ENCODE measurements at places on chromosomes 1 and 21.
A peak's percentile ranks its signal among the peaks of the same experiment; 100 is the strongest.

GRCh38 chr1:30588311-30589073 lies 134.9 kb downstream of the MATN1 start:
- DNase-seq: no peak

GRCh38 chr1:85718678-85719340 lies 10.6 kb upstream of the ZNHIT6 start:
- DNase-seq: no peak

DNA sequence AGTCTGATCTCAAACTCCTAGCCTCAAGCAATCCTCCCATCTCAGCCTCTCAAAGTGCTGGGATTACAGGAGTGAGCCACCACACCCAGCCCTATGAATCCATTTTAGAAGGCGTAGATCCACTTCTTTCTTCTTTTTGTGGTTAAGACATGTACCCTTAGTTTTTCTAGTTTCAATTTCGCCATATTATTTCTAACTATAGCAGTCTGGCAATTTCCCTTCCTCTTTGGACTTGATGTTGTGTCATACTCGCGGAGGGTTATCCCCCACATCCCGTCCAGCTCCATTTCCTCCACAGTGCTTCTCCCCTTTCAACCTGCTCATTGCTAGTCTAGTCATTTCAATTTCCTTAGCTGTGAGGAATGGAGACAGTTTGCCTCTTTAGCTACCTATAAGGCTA lies 5.2 kb upstream of the LRRC8D start:
- no peak for DNase-seq

GRCh38 chr1:43205671-43206070 lies 33.5 kb downstream of the CFAP57 start:
- no peak for DNase-seq

DNA sequence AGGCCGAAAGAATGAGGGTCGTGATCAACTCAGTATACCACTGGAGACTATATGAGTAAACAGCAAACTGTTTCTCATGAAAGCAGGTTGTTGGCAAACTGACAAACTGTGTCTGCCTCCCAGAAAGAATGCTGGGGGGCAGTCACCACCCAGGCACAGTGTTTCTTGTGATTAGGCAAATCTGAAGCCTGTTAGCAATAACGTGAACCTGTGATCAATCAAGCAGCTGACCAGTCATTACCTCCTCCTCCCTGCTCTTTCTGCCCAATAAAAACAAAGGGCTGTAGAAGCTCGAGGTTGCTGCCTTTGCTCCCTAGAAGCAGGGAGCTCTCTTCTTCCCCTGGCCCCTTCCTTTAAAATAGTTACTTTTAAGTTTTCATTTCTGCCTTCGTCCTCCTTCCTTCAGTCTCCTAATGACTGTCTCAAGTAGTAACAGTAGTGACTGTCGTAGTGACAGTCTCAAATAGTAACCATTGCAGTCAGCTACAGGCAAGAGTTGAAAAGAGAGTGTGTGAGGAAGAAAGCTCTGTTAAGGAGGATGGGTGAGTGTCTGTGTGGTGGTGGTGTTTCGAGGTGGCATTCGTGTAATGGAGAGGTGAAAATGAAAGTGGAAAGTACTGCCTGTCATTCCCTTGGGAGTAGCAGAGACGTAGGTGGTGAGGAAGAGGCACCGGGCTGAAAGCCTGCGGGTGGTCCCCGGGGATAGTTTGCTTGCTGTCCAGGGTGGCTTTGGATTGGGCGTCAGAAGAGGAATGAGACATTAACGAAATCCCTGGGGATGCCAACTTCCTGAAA lies 14.5 kb downstream of the HHAT start:
- no peak for DNase-seq

GRCh38 chr1:219391297-219391696 lies 217.6 kb downstream of the LYPLAL1 start:
- no peak for DNase-seq

- no peak for DNase-seq
Measured at GRCh38 chr1:169288011-169288414, 79.6 kb downstream of the NME7 start.

DNA sequence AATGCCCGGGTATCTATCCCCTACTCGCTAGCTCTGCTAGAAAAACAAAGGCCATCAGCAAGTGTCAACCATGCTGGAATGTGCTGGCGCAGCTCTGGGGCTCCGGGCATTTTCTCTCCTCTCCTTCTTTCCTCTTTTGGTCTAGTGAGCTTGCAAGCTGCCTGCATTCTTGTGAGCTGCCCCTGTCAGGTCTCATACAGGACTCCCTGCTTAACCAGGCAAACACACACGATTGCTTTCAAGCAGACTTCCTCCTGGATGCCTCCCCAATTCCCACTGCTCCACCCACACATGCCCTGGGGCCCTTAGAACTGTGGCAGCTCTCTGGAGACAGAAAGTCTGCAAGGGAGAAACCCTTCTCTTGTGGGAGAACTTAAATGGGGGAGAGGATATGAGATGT lies 35.7 kb upstream of the SUCO start:
- peak; percentile 94 for DNase-seq

DNA sequence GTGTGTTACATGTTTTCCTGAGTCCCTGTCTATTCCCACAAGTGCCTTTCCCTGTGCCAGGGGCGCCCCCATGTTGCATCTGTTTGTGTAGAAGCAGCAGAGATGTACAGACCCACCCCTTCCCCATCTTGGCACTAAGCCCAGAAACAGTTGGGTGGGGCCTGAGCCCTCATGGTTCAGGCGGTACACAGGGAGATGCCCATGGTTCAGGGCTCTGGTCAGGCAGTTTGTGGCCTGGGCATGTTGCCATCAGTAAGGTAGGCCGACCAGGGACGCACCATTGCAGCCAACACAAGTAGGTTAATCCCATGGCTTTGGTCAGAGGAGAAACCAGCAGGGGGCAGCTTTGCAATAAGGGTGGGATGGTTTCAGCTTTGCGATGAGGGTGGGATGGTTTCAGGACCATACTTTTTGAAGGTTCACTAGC lies 914 bp upstream of the ADGRB2 start:
- DNase-seq: peak; percentile 75

- DNase-seq: no peak
Measured at GRCh38 chr1:187577610-187578009, 748.9 kb downstream of the PLA2G4A start.

DNA sequence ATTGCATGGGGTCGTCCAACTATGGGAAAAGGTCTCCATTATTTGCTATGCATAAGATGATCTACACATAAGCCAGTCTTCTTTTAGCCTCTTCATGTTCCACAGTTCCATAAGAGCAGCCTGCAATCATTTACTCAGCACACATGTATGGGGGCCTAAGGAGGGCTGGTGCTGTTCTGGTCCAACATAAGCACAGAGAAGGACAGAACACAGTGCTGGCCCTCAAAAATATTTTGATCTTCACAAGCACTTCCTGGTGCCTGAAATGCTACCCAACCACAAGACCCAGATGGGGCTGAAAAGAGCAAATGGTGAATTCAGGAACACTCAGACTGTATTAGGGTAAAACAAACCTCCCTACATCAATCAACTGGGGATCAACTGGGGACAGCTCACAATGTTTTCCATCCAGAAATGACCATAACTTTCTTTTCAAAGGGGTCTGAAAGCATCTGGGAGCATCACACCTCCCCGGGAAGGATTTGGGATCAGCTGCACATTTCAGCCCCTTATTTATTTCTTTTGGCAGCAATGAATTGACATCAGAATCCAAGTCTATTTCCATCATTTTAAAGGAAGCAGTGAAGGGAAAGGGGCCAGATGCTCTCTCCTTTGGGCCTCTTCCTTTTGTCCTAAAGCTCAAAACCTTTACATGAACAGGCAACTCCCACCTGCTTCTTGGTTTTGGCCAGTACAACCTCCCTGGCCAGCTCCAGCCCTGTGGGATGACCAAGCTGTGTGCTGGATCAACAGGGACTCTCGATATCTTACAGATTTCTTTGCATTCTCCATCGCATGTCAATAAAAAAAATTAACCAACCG lies 45.7 kb downstream of the KCNN3 start:
- peak; percentile 37 for DNase-seq

DNA sequence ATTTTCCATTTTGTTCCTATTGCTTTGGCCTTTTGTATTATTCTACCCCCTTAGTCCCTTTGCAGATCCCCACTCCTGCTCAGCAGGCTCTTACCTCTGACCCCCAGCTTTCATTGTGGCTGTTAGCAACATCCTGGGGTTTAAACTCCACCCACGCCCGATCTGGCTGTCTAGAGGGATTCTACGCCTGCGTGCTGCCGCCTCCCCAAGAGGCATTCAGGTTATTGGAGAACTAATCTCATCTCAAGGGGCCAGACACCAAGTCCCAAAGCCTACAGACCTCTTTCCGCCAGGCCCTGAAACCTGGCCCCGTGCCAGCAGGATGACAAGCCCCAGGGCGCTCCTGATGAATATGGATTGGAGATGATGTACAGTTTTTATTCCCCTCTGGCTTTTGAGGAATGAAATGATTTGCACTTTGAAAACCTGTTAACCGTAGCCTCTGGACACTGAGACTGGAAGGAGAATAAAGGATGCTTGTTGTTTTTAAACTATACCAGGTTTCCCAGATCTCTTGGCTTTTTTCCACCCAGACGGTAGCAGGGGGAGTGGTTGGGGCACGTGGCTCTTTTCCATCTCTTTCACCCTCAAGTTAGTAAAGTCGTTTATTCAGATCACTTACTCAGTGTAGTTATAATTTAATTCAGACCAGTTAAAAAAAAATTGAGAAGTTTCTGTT lies 14.5 kb upstream of the IKBKE start:
- DNase-seq: peak; percentile 62

DNA sequence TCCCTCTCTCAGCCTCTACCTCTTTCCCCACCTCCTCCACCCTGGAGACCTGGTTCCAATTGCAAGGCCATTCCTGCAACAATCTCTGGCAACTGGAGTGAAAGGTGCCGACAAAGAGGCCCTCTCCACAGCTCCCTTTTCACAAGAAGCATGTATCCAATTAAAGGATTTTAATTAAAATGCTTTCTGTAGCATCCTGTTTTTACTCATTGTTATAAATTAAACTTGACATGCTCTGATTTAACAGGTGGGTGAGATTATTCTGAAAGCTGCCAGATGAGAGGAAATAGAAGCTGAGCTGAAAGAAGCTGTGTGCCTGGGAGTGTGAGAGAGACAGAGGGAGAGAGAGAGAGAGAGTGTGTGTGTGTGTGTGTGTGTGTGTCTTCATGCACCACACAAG lies 160.5 kb downstream of the TBX15 start:
- DNase-seq: peak; percentile 67

DNA sequence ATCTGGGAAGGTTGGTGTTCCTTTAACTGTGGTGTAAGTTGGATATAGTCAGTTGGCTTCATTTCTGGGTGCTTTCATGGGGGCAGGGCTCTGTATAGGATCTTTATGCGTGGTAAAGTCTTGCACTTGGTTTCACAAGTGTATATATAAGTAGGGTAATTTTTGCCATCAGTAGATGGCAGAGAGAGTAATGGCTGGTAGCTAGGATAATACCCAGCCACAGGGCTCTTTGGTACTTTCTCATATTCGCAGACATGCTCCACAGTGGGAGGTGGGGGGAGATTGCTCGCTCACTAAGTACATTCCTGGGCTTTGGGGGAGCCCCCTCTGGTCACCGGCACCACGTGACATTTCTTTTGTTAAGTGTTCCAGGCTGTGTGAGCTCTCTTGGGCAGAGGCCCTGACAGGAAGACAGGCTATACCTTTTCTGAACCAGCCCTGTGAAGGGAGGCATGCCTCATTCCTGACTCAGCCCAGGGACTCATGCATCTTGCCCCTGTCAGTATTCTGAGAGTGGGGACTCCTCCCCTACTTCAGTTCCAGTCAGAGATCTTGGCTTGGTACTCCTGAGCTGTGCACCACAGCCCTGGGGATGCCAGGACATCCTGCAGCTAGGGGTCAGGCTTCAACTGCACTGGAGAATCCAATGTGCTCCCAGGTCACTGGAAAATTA lies 37.6 kb downstream of the FCRL2 start:
- no peak for DNase-seq

- no peak for DNase-seq
Measured at GRCh38 chr21:14833666-14834351, 231.0 kb downstream of the NRIP1 start.
